ENCODE measurements at places on chromosomes 3 and 15.

DNA sequence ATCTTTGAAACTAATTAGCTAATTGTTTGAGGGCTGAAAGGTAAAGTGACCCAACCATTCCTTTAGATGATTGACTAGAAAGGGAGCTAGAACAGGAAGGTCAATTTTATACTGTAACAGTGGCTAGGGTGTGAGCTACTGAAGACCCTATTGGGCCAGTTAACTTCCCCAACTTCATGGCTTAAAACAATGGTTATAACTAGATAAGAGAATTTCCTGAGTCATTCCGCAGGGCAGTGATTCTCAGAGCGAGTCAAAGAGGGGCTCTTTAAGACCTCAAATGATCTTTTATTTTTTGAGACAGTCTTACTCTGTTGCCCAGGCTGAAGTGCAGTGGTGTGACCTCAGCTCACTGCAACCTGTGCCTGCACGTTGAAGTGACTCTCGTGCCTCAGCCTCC, 33.7 kb upstream of the TTBK2 start:
- DNase-seq = no peak

DNA sequence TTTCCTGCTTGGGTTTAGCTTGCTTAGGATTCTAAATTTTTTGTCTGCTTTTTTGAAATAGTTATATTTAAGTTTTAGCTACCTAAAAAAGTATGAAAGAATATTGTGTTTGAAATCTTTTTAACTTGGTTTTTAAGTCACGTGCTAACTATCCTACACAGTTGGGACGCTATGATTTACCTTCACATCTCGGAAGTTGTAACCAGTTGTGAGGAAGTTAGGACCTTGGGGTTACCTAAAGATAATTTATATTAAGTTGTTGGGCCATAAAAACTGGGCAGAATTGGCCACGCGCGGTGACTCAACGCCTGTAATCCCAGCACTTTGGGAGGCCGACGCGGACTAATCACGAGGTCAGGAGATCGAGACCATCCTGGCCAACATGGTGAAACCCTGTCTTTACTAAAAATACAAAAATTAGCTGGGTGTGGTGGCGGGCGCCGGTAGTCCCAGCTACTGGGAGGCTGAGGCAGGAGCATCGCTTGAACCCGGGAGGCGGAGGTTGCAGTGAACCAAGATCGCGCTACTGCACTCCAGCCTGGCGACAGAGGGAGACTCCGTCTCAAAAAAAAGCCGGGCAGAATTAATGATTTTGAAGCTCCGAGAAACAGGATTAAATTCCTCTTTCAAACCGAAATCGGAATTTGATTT, 1.0 kb downstream of the ZFAND6 start:
- DNase-seq = no peak

DNA sequence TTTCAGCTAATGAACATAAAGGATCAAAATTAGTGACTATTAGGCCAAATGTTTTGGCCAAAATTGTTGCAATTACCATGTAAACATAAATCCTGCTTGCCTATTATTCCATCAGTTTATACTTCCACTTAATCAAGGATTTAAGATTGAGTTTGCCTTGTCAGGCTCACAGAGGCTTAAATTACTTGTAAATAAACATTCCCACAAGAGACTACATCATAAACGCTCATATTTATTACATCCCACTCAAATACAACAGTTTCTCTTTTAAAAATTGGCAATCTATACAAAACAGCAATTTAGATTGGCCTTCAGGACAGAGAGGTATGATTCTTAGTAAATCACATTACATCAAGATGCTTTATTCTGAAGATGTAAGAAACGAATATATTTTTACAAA, 9.9 kb upstream of the MAP4 start:
- no peak for DNase-seq

DNA sequence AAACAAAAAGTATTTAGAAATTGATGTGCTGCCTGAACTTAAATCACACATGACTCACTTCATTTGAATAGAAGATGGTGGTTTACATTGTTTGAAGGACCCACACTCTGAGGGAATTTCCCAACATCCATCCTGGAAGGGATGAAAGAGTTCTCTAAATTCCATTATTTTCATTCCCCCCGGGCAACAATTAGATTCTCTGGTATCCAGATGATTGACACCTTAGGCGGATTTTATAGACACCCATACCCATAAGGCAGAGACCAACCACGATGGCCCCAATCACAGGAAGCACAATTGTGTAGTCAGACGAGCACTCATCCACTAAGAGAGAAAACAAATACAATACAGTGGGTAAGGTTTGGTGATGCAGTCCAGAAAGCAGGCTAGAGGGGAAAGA, 24.6 kb upstream of the MCCC1 start:
- no peak for DNase-seq

- DNase-seq = no peak
These were observed 19.0 kb downstream of the SYNM start for GRCh38 chr15:99123713-99124451.
